ENCODE measurements at places on chromosomes 6 and 20. TPM values are rescaled to one million over a fixed set of nuclear protein-coding genes. Genes with fewer than 3 reads are reported as not detected.

Gene SLC16A10
- total RNA-seq: 0.35 TPM

Gene SAMD5
- 0.62 TPM for total RNA-seq

Gene LAMP5
- total RNA-seq: 0.05 TPM

Gene SSTR4
- not detected for total RNA-seq

Gene RPRD1B
- 21.4 TPM for total RNA-seq

Gene CDSN
- total RNA-seq: not detected

Gene BCAS1
- total RNA-seq: 1.1 TPM

Gene TCP11
- not detected for total RNA-seq

Gene SLPI
- 9.5 TPM for total RNA-seq

Gene OLIG3
- not detected for total RNA-seq

Gene AGER
- 1.5 TPM for total RNA-seq

Gene FAM217A
- total RNA-seq: not detected
